Activated CD4-positive, alpha-beta T cell treated with anti-CD3 and anti-CD28 coated beads, Interleukin-2, amount 10 ng/mL, durations not matched to agents 24 days and 14 days (primary cell): ENCODE measurements at places on chromosomes 5 and 9. TPM values are rescaled to one million over a fixed set of nuclear protein-coding genes. Genes with fewer than 3 reads are reported as not detected.
A peak's percentile ranks its signal among the peaks of the same experiment; 100 is the strongest.

The CDX1 gene
- total RNA-seq = not detected in 2 replicates

- H3K4me1 ChIP-seq = no peaks in the 10 kb centered on the region
- no peaks in the 10 kb centered on the region for H3K36me3 ChIP-seq
- no peak overlapping the region for H3K27ac ChIP-seq
- DNase-seq = no peak
- no peak overlapping the region for H3K4me3 ChIP-seq
- peaks cover 12% of the 10 kb centered on the region for H3K27me3 ChIP-seq
Observed at GRCh38 chr9:34783951-34784487, 74.1 kb upstream of the CCL21 start.

- H3K4me1 ChIP-seq = peaks cover 65% of the 10 kb centered on the region
- peak overlapping the region; percentile 61 for H3K4me3 ChIP-seq
- H3K36me3 ChIP-seq = peaks cover 2% of the 10 kb centered on the region
- peak; percentile 63 for DNase-seq
Observed at GRCh38 chr9:112753725-112754124, 3.2 kb downstream of the SNX30 start.

GRCh38 chr9:121885345-121885901 lies 207.7 kb downstream of the TTLL11 start:
- no peak overlapping the region for H3K4me3 ChIP-seq
- no peaks in the 10 kb centered on the region for H3K36me3 ChIP-seq
- DNase-seq = no peak
- no peaks in the 10 kb centered on the region for H3K27me3 ChIP-seq

- no peaks in the 10 kb centered on the region for H3K4me1 ChIP-seq
- H3K36me3 ChIP-seq = no peaks in the 10 kb centered on the region
- no peak overlapping the region for H3K27ac ChIP-seq
- no peak for DNase-seq
- no peak overlapping the region for H3K4me3 ChIP-seq
Observed at GRCh38 chr9:107932046-107932445, 442.5 kb upstream of the KLF4 start.

DNA sequence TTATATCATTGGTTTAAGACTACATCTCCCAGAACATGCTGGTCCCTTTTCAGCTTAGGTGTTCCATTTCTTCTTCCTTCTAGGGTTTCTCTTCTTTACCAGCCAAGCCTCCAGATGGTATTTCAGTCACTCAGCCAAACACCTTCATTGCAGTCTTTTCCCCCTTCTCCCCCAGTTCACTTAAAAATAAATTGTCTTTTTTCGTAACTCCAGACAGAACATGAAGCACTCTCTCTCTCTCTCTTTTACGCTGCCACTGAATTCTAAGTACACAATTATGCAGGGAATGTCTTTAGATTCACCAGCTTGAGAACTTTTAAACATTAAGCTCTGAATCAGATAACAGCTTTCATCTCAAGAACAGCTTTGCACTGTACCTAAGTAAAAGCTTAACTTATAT lies 419.7 kb upstream of the BRINP1 start:
- H3K4me1 ChIP-seq = no peaks in the 10 kb centered on the region

DNA sequence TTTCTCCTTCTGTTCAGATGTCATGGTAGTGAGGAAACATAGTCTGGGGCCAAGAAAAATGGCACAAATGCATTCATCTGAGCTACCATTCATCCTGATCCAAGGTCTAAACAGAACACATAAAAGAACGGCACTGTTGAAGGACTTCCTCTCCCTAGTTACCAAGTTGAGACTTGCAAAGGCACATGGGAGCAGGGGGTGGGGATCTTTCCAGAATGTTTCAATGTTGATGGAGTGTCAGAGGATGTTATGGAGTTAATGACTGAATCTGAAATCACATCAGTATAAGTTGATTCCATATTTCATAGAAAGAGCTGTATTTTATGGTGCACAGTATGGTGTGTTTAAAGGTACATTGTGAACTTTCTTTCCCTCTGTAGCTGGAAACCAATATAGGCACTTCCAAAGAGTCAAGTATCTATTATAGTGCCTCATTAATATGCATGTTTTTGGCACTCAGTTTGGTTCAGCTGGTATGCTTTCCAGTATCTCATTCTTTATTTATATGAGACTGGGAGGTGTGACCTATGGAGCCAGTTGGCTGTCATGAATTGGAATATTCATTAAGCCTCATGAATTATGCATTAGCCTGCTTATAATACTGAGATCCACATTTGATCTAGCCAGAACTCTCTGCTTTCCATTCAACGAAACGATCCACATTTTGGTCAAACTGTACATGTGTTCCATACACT lies 603.0 kb downstream of the NR2F1-AS1 start:
- no peak for DNase-seq
- H3K4me1 ChIP-seq = no peaks in the 10 kb centered on the region
- H3K36me3 ChIP-seq = no peaks in the 10 kb centered on the region
- no peak overlapping the region for H3K27ac ChIP-seq

The MARCHF11 gene
- total RNA-seq = not detected in 2 replicates

- DNase-seq = no peak
- H3K4me3 ChIP-seq = peak overlapping the region; percentile 15
- no peaks in the 10 kb centered on the region for H3K27me3 ChIP-seq
- H3K4me1 ChIP-seq = peaks cover 22% of the 10 kb centered on the region
- peaks cover 31% of the 10 kb centered on the region for H3K36me3 ChIP-seq
Observed at GRCh38 chr5:169778622-169779596, 141.8 kb downstream of the DOCK2 start.

The EGFL7 gene
- total RNA-seq = 3.2 and 3.5 TPM in 2 replicates

The NDOR1 gene
- 45.1 and 45.6 TPM in 2 replicates for total RNA-seq

GRCh38 chr5:135993335-135993879 lies 35.4 kb upstream of the TGFBI start:
- no peak for DNase-seq
- peaks cover 3% of the 10 kb centered on the region for H3K27me3 ChIP-seq
- no peaks in the 10 kb centered on the region for H3K36me3 ChIP-seq
- no peaks in the 10 kb centered on the region for H3K4me1 ChIP-seq
- no peak overlapping the region for H3K27ac ChIP-seq

- H3K36me3 ChIP-seq = peaks cover 21% of the 10 kb centered on the region
- no peak for DNase-seq
- H3K27ac ChIP-seq = no peak overlapping the region
- H3K27me3 ChIP-seq = no peaks in the 10 kb centered on the region
- peaks cover 4% of the 10 kb centered on the region for H3K4me1 ChIP-seq
Observed at GRCh38 chr9:125160750-125161149, 17.4 kb upstream of the SCAI start.

GRCh38 chr5:35370871-35371270 lies 140.6 kb upstream of the PRLR start:
- peaks cover 3% of the 10 kb centered on the region for H3K27me3 ChIP-seq
- no peaks in the 10 kb centered on the region for H3K36me3 ChIP-seq
- H3K4me1 ChIP-seq = no peaks in the 10 kb centered on the region
- no peak overlapping the region for H3K4me3 ChIP-seq
- DNase-seq = peak; percentile 17

- H3K36me3 ChIP-seq = no peaks in the 10 kb centered on the region
- H3K4me3 ChIP-seq = no peak overlapping the region
- DNase-seq = no peak
- H3K4me1 ChIP-seq = no peaks in the 10 kb centered on the region
- H3K27ac ChIP-seq = no peak overlapping the region
Observed at GRCh38 chr5:111942661-111943401, 185.8 kb upstream of the NREP start.

DNA sequence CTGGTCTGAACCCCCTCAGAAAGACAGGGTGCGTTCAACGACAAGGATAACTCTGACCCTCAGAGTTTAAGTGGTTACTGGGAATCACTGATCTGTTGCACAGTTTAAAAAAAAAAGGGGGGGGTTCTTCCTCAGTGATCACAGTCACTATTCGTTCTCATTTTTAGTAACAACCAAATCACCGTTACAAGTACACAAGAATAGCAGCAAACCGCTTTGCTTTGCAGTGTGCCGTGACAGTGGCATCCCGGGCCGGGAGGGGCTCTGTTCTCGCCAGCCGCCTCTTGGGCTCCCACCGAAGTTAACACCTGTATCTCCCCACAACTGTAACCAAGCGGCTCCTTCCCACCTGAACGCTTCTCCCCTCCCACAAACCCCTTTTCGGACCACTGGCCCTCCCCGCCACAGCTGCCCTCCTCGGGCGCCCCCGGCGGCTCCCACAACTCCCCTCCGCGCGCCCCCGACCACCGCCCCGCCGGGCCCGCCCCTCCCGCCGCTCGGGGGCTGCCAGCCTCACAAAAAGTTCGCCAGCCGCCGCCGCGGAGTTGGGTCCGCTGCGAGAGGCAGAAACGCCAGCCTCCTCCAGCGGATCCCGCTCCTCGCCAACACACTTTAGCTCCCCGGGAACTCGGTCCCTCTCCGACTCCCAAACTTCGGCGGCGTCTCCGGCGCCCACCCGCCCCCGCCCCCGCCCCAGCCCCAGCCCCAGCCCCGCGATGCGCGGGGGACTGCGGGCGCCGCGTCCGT lies 1.2 kb downstream of the SSBP2 start:
- H3K4me1 ChIP-seq = peaks cover 16% of the 10 kb centered on the region
- peak overlapping the region; percentile 92 for H3K27ac ChIP-seq

GRCh38 chr9:125985142-125985997 lies 238.2 kb downstream of the PBX3 start:
- H3K27me3 ChIP-seq = peaks cover 3% of the 10 kb centered on the region
- DNase-seq = no peak
- no peak overlapping the region for H3K4me3 ChIP-seq
- H3K4me1 ChIP-seq = no peaks in the 10 kb centered on the region
- H3K36me3 ChIP-seq = no peaks in the 10 kb centered on the region

GRCh38 chr5:65010841-65011240 lies 242.1 kb downstream of the CWC27 start:
- H3K4me1 ChIP-seq = peaks cover 2% of the 10 kb centered on the region
- H3K4me3 ChIP-seq = no peak overlapping the region
- no peak for DNase-seq
- no peak overlapping the region for H3K27ac ChIP-seq
- H3K36me3 ChIP-seq = peaks cover 3% of the 10 kb centered on the region

DNA sequence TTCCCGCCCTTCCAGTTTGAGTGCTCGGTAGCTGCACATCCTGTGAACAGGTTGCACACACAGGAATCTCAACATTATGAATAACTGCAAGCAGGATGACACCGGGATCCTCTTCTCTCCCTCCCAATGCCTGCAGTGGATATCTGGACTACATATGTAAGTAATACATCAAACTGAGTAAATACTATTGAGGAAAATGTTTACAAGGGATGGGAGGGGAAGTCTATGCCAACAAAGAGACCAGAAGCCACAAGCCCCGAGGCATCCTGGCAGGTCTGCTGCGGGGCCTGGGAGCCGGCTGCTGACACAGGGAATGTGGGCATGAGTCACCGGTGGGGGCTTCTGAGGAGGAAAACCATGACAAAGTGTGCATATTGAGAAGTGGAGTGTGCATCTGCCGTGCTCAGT lies 8.6 kb upstream of the ANKRD33B start:
- H3K27me3 ChIP-seq = peaks cover 53% of the 10 kb centered on the region
- DNase-seq = no peak
- H3K27ac ChIP-seq = no peak overlapping the region
- no peak overlapping the region for H3K4me3 ChIP-seq
- peaks cover 10% of the 10 kb centered on the region for H3K4me1 ChIP-seq
- H3K36me3 ChIP-seq = no peaks in the 10 kb centered on the region

The FBLL1 gene
- not detected in 2 replicates for total RNA-seq

GRCh38 chr9:38118862-38119438 lies 49.9 kb upstream of the SHB start:
- peaks cover 6% of the 10 kb centered on the region for H3K27me3 ChIP-seq
- no peaks in the 10 kb centered on the region for H3K36me3 ChIP-seq
- no peaks in the 10 kb centered on the region for H3K4me1 ChIP-seq
- H3K27ac ChIP-seq = no peak overlapping the region

- no peak for DNase-seq
- peaks cover 47% of the 10 kb centered on the region for H3K36me3 ChIP-seq
- no peaks in the 10 kb centered on the region for H3K27me3 ChIP-seq
- H3K4me1 ChIP-seq = peaks cover 23% of the 10 kb centered on the region
- H3K27ac ChIP-seq = no peak overlapping the region
Observed at GRCh38 chr9:7123743-7124142, 366.0 kb downstream of the KDM4C start.

- H3K27ac ChIP-seq = no peak overlapping the region
- H3K4me3 ChIP-seq = no peak overlapping the region
- DNase-seq = no peak
- no peaks in the 10 kb centered on the region for H3K27me3 ChIP-seq
- H3K36me3 ChIP-seq = peaks cover 1% of the 10 kb centered on the region
Observed at GRCh38 chr5:138938526-138938925, 63.4 kb upstream of the LRRTM2 start.

- H3K4me1 ChIP-seq = peaks cover 4% of the 10 kb centered on the region
- peaks cover 11% of the 10 kb centered on the region for H3K27me3 ChIP-seq
- no peak for DNase-seq
- H3K4me3 ChIP-seq = no peak overlapping the region
Observed at GRCh38 chr9:7811677-7812076, 12.1 kb upstream of the DMAC1 start.

DNA sequence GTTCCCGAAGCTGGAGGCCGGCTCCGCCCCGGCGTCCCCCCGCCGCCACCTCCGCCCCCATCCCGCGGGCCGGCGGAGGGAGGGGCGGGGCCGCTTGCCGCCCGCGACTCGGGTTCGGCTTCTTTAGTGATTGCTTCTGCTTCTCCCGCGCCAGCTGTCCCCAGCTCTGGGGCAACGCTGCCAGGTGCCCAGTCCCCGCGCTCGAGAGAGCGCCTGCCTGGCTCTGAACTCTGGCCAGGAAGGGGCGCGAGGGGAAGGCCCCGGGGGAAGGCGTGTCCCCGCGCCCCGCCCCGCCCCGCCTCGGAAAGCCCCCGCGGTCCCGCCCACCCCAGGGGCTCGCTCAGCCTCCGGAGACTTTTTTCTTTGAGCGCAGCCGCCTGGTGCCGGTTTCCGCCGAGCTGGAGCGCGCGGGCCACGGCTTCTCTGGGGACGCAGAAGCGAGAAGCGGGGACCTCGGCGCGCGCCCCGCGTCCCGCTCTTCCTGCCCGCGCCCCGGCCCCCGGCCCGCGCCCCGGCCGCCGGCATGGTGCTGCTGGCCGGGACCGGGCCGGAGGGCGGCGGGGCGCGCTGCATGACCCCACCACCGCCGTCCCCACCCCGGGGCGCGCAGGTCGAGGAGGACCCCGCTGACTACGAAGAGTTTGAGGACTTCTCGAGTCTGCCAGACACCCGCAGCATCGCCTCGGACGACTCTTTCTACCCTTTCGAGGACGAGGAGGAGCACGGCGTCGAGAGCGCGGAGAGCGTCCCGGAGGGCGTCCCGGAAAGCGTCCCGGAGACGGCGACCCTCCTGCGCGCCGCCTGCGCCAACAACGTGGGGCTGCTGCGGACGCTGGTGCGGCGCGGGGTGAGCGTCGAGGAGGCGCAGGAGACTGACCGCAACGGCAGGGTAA lies at the start of gene ANKRD33B:
Gene ANKRD33B (plus strand): TSS at position 126 of the 893 bp plus-strand sequence. CDS start 398 bp downstream, at position 524.
- H3K27me3 ChIP-seq = peaks cover 23% of the 10 kb centered on the region
- H3K4me3 ChIP-seq = peak within 1 kb of the TSS; percentile 90
- peaks cover 20% of the 10 kb centered on the region for H3K4me1 ChIP-seq
- peaks cover 8% of the 10 kb centered on the region for H3K36me3 ChIP-seq
- peak; percentile 95 for DNase-seq

- no peak overlapping the region for H3K27ac ChIP-seq
- no peak overlapping the region for H3K4me3 ChIP-seq
- H3K36me3 ChIP-seq = no peaks in the 10 kb centered on the region
- H3K27me3 ChIP-seq = no peaks in the 10 kb centered on the region
Observed at GRCh38 chr9:114273461-114273881, 49.4 kb upstream of the ORM1 start.

- no peaks in the 10 kb centered on the region for H3K27me3 ChIP-seq
- peaks cover 28% of the 10 kb centered on the region for H3K36me3 ChIP-seq
- H3K4me3 ChIP-seq = no peak overlapping the region
- H3K27ac ChIP-seq = no peak overlapping the region
Observed at GRCh38 chr5:68289498-68289897, 73.9 kb downstream of the PIK3R1 start.

- H3K27me3 ChIP-seq = no peaks in the 10 kb centered on the region
- H3K36me3 ChIP-seq = no peaks in the 10 kb centered on the region
- DNase-seq = no peak
- no peak overlapping the region for H3K27ac ChIP-seq
- no peak overlapping the region for H3K4me3 ChIP-seq
Observed at GRCh38 chr9:129160712-129161533, 17.1 kb downstream of the IER5L start.
